Myocyte (in vitro differentiated cells): ENCODE measurements at places on chromosomes 2 and 18.

- DNase-seq: no peak
Observed at GRCh38 chr2:100814453-100814852, 5.5 kb upstream of the NPAS2 start.

DNA sequence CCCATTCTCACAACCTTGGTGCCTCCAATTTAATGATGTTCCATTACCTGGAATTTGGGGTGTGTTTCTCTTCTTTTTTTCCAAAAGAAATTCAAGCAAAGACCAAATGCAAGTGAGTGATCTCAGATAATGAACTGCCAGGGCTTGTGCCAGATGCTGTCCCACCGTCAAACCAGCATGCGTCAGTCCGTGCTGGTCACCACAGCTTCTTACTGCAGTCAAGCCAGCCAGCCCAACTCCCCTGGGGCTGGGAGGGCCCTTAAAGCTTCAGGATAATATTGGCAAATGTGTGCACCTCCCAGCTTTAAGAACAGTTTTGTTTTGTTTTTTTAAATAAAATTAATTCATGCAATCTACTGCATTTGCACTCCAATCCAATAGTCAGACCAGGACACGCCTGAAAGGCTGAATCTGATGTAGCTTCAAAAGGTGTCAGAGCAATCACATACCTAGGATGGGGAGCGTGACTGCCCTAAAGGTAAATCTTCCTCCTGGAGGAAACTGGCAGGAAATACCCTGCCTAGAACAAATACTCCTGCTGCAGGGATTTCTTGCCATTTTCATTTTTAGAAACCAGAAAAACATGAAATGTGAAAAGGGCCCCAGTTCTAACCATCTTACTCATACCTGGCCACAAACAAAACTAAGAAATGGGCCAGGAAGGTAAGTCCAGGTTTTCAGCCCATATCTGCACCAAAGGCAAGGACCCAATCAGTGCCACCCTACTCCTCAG is 26.8 kb upstream of the SP3 start:
- DNase-seq: peak; percentile 65

- DNase-seq: no peak
Observed at GRCh38 chr2:218436992-218437391, 18.1 kb downstream of the VIL1 start.

- no peak for DNase-seq
Observed at GRCh38 chr2:163600801-163601200, 135.0 kb downstream of the FIGN start.

DNA sequence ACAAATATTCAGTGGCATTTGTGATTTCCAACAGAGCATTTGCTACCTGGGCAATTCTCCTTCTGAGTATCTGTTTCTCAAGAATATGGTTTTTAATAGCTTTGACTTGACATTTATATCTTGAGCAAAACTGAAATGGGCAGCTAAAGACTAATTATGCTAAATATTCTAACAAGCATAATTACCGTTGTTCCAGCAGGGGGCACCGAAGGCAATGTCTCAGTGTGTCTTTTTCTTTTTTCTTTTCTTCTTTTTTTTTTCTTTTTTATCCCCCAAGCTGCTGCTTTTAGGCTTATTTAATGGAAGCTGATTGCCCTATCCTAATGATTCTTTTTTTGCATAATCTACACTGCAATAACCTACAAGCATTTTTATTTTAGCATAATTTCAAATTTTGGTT is 138.9 kb upstream of the NABP1 start:
- peak; percentile 39 for DNase-seq

DNA sequence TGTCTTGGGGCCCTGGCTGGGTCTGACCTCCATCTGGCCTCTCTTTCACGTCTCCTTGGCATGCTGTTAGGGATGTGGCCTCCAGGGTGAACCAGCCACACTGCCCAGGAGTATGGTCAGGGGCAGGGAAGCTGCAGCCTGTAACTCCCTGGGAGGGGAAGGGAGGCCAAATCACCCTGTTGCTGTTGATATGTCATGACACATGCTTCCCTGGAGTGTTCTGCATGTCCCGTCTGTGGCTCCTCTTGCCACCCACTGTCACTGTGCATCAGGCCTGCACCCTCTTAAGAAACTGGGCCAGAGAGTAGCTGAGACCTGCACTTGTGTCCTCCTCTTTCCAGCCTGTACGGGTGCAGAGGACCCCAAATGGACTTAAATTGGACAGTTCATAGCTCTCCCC is 221.3 kb downstream of the FHOD3 start:
- DNase-seq: peak; percentile 82

DNA sequence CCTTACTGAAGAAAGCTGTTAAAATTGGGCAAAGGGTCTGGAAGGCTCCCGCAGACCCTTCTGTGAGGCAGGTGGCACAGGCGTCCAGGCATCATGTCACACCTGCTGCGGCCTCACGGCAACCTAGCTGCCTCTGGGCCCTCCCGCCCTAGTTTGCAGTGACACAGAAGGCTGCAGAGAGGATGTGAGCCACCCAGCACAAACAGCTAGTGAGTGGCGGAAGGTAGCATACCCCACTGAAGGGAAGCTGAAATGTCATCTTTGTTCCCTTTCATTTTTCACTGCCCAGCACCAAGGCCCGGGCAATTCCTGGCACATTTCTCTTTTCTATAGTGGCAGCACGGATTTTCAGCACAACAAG is 53.8 kb downstream of the TRAPPC12 start:
- DNase-seq: no peak

- no peak for DNase-seq
Observed at GRCh38 chr2:104840156-104840555, 13.8 kb upstream of the POU3F3 start.

GRCh38 chr2:22947741-22948140 is 437.2 kb upstream of the KLHL29 start:
- DNase-seq: no peak

DNA sequence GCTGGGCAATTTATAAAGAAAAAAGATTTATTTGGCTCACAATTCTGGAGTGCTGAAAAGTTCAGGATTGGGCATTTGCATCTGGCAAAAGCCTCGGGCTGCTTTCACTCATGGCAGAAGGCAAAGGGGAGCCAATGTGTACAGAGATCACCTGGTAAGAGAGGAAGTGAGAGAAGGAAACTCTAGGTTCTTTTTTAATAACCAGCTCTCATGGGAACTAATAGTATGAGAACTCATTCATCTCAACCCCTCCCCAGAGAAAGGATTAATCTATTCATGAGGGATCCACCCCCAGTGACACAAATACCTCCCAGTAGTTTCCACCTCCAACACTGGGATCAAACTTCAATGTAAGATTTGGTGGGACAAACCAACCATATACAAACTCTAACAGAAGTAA is 129.0 kb downstream of the EVA1A start:
- DNase-seq: no peak

GRCh38 chr2:165793161-165793778 is 777 bp downstream of the GALNT3 start:
- no peak for DNase-seq

DNA sequence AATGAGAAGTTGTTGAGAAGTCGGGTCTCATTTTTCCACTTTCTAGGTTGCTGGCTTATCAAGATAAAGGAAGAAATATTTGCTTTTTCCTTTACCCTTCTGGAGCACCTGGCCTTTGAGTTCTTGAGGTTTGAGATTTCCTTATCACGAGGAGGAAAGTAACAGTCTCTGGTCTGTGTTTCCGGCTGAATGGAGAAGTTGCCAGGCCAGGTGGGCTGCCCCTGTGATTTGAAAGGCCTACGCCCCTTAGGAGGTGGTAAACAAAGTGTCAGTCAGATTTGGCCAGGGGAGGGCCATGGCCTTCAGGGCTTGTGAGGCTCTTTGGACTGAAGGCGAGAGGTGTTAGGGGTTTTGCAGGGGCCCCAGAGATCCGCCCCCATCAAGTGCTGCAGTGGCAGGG is 156.7 kb upstream of the HAAO start:
- DNase-seq: no peak

- peak; percentile 23 for DNase-seq
Observed at GRCh38 chr18:58953627-58954026, 89.0 kb downstream of the ZNF532 start.

- no peak for DNase-seq
Observed at GRCh38 chr2:191660575-191660974, 17.4 kb upstream of the NABP1 start.

DNA sequence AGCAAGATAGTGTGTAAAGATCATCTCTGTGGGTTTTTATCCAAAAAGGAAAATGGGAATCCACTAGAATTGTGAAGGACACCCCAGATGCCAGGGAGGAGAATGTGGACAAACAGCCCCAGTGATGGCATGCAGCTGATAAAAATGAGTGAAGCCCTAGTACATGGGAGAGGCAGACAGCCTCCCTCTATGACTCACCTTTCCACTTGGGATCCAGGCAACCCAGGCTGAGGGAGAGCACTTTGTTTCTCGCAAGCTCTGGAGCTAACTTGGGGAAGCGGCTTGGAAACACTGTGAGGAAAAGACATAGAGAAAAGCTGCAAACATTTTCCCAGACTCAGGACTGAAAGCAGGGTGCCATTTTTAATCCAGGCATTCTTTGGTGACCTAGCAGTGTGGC is 5.3 kb upstream of the FLACC1 start:
- DNase-seq: no peak

- DNase-seq: peak; percentile 68
Observed at GRCh38 chr18:39841482-39842365, 2113.3 kb upstream of the PIK3C3 start.

DNA sequence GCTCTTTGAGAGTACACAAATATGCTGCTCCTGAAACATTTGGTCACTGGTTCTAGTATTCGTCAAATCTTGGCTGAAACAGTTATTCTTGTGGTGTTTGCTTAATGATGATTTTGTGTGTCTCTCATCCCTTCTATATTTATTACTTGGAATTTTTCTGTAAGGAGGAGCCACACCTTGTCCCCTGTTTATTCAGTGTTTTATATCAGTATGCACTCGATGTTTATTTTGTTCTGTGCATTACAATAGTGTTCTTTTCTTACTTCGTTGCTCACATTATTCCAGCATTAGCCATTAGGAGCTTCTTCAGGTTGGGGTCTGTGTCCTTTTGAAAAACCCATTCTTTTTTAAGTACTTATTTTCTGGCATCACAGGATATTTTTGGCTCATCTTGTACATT is 5.1 kb upstream of the RAMP1 start:
- DNase-seq: no peak

GRCh38 chr2:127575941-127576432 is 40.5 kb downstream of the MYO7B start:
- DNase-seq: no peak

GRCh38 chr2:11533278-11534070 is at the start of gene GREB1:
Gene GREB1, plus strand, starts transcription at chr2:11534045. Its CDS starts 22,570 bp downstream, at chr2:11556615.
- no peak for DNase-seq

DNA sequence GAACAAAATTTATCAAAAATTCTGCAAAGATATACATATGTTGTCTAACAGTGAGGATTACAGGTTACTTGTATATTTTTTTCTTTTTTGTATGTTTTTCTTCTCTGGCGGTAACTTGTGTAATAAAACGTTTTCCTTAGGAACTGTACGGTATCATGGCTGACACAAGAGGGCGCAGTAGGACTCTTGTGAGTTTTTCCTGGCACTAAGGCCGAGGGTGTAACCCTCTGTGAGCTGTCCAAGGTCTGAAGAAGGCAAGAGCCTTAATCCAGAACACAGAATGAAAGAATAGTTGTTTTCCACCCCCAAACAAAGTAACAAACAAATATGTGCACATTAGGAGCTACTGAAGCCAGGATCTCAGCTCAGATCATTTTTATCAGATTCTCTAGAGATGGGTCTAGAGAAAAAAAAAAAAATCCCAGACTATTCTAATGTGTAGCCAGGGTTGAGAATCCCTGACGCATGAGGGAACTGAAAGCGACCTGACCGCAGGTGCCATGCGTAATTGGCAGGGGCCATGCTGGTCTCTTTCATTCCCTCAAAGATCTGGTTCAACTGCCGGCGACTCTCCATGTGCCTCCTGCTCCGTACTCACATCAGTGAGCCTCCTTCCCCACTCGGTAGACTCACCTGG is 27.0 kb downstream of the TMEM200C start:
- DNase-seq: peak; percentile 41

GRCh38 chr2:4300616-4301015 is 597.2 kb downstream of the DCDC2C start:
- DNase-seq: no peak

GRCh38 chr2:56348392-56349210 is 164.8 kb downstream of the CCDC85A start:
- no peak for DNase-seq

GRCh38 chr18:11741505-11742145 is 52.6 kb downstream of the GNAL start:
- DNase-seq: peak; percentile 11

- DNase-seq: no peak
Observed at GRCh38 chr18:71221405-71221804, 932.6 kb downstream of the SOCS6 start.

DNA sequence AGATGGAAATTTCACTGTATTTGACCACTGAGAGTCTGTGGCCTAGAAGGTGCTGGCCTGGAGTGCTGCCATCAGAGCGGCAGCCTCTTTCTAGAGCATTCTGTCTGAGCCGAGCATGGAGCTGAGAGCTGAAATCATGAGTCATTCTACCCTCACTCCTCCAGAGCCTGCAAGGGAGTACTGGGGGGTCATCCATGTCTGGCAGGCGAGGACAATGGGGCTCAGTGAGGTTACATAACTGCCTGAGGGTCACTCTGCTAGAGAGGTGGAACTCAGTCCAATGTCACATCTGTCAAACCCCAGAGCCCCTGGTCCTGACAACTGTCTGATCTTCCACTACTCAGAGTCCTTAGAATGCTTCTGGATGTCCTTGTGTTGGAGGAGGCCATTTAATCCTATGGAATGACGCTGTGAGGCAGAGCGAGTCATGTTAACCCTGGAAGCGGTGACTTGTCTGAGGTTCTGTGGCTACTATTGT is 65.3 kb downstream of the HAUS1 start:
- DNase-seq: peak; percentile 69

- no peak for DNase-seq
Observed at GRCh38 chr18:48619016-48619415, 80.2 kb downstream of the CTIF start.

GRCh38 chr2:237194081-237194480 is 108.4 kb downstream of the COPS8 start:
- no peak for DNase-seq

DNA sequence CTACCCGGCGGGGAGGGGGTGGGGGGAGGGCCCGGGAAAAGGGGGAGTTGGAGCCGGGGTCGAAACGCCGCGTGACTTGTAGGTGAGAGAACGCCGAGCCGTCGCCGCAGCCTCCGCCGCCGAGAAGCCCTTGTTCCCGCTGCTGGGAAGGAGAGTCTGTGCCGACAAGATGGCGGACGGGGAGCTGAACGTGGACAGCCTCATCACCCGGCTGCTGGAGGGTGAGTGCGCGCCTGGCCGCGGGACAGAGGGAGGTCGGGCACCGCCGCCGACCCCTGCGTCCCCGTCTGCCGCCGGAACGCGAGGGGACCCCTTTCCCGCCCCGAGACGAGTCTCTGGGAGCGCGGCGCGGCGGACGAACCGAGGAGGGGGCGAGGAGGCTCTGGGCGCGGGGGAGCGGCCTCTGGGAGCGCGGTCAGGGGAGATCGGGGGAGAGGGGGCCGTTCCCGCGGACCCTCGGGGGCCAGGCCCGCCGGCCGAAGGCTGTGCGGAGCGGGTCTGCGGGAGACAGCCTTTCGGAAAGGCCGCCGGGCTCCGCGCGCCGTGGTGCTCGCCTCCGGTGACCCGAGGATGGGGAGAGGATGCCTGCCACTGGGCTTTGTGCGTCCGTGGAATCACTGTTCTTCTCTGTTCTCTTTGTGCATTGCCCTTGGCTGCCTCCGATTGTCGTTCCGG is 463 bp downstream of the PPP1CB start:
- peak; percentile 33 for DNase-seq
